ENCODE measurements at places on chromosomes 6 and 20.

GRCh38 chr6:67952121-67952520 lies 683.0 kb upstream of the ADGRB3 start:
- DNase-seq = no peak

GRCh38 chr6:50653253-50653652 lies 60.1 kb upstream of the TFAP2D start:
- no peak for DNase-seq

GRCh38 chr6:144248476-144249301 lies 36.4 kb upstream of the UTRN start:
- no peak for DNase-seq

- DNase-seq = no peak
Observed at GRCh38 chr6:36649701-36650484, 28.6 kb upstream of the CDKN1A start.

DNA sequence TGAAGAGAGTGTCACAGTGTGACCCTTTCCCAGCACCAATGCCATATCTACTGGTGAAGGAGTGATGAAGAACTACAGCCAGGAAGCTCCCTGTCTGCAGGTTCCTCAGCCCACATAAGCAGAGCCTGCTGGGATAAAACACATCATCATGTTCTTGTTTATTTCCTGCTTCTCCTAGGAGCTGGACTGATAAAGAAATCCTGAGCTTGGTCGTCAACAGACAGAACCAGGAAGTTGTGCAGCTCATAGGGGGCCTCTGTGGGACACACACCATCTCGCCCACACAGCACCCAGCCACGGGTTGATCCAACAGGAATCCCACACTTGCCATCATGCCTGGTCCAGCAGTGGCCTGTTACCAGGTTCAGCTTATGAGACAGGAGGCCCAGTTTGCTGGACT lies 2.8 kb upstream of the CSTL1 start:
- no peak for DNase-seq

- no peak for DNase-seq
Observed at GRCh38 chr20:34526466-34526865, 10.2 kb downstream of the DYNLRB1 start.

DNA sequence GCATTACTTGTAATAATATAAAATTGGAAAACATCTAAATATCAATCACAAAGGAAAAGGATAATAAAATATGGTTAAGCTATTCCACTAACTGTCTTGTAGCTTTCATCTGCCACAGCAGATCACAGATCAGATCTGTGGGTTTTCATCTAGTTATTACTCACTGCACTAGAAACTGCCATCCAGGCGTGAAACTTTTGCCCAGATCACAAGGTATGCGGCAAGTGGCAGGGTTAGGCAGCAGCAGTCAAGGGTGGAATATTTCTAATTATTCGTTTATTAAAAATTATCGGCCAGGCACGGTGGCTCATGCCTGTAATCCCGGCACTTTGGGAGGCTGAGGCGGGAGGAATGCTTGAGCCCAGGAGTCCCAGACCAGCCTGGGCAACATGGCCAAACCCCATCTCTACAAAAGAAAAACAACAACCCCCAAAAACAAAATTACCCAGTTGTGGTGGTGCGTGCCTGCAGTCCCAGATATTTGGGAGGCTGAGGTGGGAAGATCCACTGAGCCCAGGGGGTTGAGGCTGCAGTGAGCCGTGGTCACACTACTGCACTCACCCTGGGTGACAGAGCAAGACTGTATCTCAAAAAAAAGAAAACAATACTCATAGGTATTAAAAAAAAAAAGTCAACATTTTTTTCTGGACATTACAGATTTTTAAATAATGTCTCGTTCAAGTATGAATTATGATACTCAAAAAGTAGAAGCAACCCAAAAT lies 32.1 kb downstream of the BEND3 start:
- DNase-seq = no peak

GRCh38 chr6:63571361-63572043 lies 778 bp upstream of the LOC128125822 start:
- peak; percentile 43 for DNase-seq

GRCh38 chr6:46638650-46639049 lies 14.0 kb downstream of the CYP39A1 start:
- DNase-seq = no peak

GRCh38 chr6:16836144-16836981 lies 75.1 kb upstream of the ATXN1 start:
- no peak for DNase-seq

DNA sequence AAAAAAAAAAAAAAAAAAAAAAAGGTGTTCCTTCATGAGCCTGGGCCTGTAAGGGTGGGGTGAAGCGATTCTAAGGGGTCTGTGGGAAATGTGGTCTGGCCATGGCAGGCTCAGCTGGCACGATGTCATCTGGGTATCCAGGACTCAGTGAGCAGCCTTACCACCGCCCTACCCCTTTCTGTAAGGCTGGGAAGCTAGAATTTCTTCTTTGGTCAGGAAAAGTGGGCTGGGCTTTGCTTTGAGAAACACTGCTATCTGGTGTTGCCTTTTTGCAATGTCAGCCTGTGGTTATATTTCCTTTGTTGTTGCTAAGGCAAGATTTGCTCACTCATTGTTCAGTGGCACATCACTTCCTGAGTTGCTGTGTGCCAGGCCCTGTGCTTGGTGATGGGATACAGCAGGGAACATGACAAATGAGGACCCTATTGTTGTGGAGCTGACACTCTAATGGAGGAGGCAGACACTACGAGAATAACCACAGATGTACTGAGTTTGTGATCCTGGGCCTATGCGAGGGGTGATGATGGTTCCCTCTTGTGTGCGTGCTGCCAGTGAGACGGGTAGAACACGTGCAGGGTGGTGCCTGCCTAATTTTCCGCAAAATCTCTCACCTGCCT lies 45.9 kb upstream of the ZNFX1 start:
- DNase-seq = no peak

GRCh38 chr6:45630801-45631200 lies 253.1 kb upstream of the SUPT3H start:
- DNase-seq = no peak

- DNase-seq = no peak
Observed at GRCh38 chr20:57301026-57301425, 28.6 kb upstream of the SPO11 start.

- no peak for DNase-seq
Observed at GRCh38 chr6:151440930-151441329, 11.0 kb downstream of the RMND1 start.

DNA sequence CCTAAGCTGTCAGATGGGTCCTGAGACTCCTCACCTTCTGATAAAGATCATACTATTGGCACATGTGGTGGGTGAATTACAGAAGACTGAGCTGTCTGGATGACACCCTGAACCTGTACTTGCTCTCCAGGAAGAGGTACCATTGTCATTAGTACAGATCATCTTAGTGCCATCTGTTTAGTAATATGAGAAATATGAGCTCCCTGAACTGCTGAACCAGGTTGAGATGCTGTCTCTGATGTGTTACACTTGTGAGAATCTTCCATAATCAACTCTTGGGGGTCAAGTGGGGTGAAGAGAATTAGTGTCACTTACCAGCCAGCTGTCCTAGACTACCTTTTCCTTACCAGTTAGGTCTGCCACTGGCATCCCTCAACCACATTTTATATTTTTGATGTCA lies 531.0 kb downstream of the EPHA7 start:
- DNase-seq = no peak

GRCh38 chr6:144401736-144402733 lies 116.9 kb downstream of the UTRN start:
- DNase-seq = no peak

DNA sequence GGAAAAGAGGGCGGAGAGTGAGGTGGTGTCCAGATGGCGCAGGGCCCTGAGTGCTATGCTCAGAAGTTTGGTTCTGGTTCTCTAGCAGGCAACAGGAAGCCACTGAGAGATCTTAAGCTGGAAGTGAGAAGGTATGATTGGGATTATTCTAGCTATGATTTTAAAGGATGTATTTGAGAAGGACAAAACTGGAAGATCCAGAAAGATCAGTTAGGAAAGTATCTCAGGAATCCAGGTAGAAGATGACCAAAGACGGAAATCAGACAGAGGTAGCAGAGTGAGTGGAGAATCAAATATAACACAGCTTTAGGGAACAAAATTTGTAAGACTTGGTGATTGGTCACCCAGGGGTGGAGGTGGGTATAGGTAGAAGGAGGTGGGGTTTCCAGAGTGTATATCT lies 5.8 kb downstream of the SYNE1 start:
- DNase-seq = no peak

- no peak for DNase-seq
Observed at GRCh38 chr6:15574486-15574885, 88.3 kb downstream of the DTNBP1 start.

DNA sequence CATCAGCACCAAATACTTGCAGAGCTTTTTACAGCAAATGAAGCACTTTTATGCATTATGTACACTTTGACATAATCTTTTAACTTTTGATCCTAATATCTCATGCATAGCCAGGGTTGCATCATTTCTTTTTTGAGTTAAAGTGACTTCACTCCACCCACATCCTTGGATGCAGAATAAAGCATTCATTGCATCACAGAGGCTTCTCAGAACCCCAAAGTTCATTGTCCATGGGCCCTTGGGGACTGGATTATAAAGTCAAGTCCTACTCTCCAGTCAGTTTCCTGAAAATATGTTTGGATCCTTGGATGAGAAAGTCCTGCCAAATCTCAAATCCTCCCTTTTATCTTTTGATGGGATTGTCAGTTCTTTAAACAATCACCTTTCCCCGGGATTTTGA lies 10.6 kb upstream of the EFHC1 start:
- DNase-seq = no peak

GRCh38 chr6:32086661-32087573 lies 22.2 kb downstream of the TNXB start:
- DNase-seq = no peak

DNA sequence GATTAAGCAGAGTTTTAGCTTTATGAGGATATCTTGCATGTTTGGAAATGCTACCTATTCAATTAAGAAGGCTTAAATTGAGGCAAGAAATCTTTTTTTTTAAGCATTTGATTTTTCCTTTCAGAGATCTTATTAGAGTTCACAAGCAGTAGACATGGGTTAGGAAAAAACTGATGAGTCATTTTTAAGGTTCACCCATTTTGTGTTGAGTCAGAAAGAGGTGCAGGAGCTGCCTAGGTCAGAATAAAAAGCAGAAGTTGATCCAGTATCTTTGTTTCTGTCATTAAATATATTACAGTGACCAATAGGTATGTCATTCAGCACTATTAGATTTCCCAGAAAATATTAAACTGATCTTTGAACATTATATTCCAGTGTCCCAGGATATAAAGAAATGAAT lies 306.8 kb downstream of the LMBRD1 start:
- no peak for DNase-seq

- DNase-seq = no peak
Observed at GRCh38 chr20:36466089-36466488, 75.2 kb upstream of the MYL9 start.

DNA sequence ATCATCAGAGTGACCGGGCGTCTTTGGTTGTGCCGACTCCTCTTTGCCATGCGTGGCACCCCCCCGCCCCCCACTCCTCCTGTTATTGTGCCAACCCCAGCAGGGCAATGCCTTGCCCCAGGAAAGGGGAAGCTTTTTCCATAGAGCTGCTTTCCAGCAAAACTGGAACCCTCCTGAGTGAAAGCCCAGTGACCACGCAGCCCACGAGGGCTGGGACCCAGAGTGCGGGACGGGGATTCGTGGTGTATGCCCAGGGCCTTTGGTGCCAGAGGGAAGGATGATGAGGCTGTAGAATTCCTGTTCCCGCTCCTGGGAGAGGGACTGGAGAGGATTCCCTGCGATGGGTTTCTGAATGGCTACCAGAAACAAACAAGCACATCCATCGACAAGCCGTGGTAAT lies 116.8 kb upstream of the BACH2 start:
- no peak for DNase-seq

DNA sequence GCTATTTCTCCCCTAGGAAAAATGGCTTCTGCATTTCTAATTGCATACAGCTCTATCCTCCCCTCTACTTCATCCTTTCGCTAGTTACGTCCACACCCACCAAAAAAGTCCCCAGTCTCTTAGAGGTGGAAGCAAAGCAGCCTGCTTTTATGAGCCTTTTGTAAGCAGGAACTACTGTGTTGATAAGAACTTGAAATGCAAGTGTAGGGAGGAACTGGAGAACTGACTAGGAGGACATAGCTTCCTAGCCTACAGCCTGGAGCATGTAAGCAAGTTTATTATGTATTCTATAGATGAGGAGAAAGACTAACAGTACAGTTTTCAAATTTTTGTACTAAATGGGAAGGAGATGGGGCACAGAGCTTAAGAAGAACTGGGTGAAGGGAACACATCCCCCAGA lies 10.3 kb downstream of the ARHGAP18 start:
- no peak for DNase-seq

- no peak for DNase-seq
Observed at GRCh38 chr6:63319939-63320338, at the start of gene LGSN. TSS of gene LGSN (minus strand) at chr6:63319983. CDS start at chr6:63319943, 40 bp downstream.

DNA sequence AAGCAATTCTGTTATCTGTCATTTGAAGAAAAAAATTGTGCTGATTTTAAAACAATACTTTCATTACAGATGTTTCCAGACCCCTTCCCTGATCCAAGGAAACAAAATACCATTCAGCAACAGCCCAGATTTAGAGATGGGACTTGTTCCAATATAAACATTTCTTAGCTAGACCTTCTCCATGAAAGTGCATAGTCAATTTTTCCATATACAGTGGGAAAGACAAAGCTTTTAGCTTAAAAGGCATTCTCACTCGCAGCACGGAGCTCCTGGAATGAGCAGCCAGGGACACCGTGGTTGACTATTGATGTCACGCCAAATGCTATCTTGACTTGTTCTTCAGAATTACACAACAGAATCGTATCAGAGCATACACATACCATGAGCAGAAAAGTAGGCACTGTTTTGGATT lies 21.5 kb downstream of the LAMA4 start:
- DNase-seq = no peak

DNA sequence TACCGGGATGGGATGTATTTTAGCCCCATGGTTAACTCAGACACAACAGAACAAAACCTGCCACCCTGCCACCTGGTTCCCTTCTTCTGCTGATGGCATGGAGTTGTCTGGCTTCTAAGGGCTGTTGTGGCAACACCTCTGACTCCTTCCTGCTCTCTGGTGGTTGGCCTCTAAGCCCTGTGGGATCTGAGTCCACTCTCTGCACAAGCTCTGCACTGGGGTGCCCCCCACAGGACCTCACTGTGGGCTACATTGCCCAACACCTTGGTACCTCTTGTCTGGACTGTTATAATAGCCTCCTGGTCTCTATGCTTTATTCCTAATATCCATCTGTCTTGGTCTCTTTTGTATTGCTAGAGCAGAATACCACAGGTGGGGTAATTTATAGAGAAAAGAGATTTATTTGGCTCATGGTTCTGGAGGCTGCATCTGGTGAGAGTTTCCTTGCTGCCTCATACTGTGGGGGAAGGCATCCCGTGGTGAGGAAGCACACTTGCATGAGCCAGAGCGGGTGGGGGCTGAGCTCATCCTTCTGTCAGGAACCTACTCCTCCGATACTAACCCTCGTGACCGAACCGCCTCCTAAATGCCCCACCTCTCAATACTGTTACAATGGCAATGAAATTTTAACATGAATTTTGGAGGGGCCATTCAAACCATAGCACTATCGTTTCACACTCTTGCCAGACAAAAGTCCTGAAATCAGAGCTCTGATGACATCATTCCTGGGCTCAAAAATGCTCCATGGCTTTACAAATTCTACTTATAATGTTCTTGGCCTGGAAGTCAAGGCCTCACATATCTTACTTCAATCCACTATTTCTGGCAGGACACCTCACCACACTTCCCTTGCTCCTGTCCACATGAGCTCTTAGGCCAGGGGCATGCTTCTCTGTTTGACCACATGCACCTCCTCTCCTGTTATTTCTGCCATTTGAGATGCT lies 127.2 kb downstream of the PAX1 start:
- DNase-seq = no peak
